Activated naive CD8-positive, alpha-beta T cell treated with anti-CD3 and anti-CD28 coated beads, Interleukin-2, amount 10 ng/mL, durations not matched to agents 7 days and 5 days (primary cell): ENCODE measurements at places on chromosomes 3 and 15.
A peak's percentile ranks its signal among the peaks of the same experiment; 100 is the strongest.

DNA sequence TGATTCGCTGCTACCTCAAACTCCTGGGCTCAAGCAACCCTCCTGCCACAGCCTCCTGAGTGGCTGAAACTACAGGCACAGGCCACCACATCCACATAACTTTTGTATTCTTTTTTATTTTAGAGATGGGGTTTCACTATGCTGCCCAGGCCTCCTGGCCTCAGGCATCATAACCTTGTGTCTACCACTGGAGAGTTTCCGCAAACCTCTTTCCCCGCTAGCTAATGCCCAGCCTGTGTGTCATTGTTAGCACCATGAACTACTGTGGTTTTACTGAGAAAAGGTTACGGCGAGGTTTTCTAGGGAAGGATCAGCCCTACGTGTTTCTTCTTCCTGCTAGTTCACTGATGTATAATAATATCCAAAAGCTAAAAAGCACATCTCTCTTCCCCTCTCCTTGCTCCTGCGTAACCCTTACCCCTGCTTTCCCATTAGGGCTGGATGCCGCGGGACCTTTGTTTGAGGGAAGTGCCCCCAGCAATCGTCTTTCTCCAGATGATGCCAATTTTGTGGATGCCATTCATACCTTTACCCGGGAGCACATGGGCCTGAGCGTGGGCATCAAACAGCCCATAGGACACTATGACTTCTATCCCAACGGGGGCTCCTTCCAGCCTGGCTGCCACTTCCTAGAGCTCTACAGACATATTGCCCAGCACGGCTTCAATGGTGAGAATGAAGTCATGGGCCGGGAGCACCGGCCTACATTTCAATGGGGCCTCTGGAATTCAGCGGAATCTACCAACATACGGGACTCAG lies 113.7 kb downstream of the LIPC start:
- DNase-seq, result peak; percentile 60

GRCh38 chr15:59562448-59563186 lies 49.0 kb upstream of the GCNT3 start:
- no peak for DNase-seq

DNA sequence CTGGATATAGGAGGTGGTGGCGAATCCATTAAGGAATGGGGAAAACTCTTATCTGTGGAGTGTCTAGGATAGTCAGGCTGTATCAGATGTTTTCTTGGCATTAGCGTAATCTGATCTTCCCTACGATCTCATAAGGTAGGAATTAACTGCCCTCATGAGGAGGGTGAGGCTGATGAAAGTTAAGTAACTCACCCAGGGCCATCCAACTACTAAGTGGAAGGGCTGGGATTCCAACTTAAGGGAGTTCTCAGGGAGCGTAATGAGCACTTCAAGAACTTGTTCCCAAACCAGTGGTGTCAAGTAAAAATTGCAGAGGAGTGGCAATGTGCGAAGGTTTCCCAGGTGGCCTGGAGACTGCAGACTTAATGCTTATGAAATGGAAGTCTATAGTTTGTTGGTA lies 55.9 kb upstream of the OSBPL11 start:
- DNase-seq, result no peak

DNA sequence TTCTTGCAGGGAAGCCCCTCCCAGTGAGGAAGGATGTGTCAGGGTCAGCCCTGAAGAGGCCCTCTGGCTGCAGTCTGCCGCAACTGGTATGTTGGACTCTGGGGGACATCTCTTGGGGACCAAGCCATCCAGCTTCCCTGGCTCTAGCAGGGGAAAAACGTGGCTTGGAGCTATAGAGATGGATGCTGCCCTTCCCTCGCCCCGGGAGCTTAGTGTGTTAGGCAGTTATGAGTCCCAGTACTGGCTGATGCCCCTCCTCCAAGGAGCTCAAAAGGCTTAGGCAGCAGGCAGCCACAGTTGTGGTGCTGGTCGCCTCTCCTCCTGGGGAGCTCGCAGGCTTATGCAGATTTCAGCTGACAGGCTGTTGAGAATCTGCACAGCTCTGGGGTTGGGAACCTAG lies 353.1 kb upstream of the GBE1 start:
- no peak for DNase-seq

DNA sequence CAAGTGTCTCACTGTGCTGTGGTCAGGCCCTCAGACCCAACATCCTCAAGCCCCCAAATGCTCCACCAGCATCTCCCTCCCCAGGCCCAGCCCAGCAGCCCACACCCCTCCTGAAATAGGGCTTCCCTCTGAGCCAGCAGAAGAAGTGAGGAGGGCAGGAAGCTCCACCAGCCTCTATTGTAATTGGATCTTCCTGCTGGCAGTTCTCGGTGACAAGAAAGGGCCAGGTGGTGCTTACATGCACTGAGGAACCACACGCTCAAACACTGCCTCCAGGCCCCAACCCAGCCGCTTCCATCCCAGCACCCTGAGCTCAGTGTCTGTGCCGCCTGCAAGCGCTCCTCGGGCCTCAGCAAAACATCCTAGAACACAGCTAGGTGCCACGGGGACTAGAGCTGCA lies 96.7 kb downstream of the ATP10A start:
- DNase-seq, result no peak

GRCh38 chr3:143263852-143264513 lies 144.4 kb downstream of the CHST2 start:
- no peak for DNase-seq

- DNase-seq, result no peak
These were observed 8.3 kb downstream of the TADA3 start for GRCh38 chr3:9783954-9784353.

DNA sequence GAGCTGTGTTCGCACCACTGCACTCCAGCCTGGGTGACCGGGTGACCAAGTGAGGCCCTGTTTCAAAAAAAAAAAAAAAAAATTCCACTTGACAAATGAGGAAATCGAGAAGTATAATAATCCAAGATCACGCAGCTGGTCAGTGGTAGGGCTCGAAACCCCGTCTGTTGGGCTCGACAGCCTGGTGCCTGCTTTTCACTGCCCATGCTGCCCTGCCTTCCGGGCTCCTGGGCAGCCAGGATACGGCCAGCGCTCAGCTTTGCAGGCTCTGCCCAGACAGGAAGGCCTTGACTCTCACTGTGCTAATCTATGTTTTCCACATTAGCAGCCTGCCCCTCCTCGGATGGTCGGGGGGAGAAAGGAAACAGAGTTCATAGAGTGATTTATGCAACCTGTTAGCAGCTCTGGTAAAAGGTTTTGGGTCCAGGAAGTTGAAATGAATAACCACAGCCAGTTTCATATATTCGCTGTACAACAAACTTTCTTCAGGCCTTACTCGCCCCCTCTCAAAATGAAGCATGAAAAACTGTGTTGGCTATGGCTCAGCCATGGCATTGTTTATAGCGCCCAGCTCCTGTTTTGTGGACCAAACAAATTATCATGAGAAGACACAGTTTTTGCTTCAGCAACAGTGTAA lies 108.8 kb downstream of the XXYLT1 start:
- peak; percentile 48 for DNase-seq

GRCh38 chr3:110752307-110752706 lies 319.3 kb upstream of the NECTIN3 start:
- no peak for DNase-seq

GRCh38 chr3:190514413-190515153 lies 698 bp downstream of the IL1RAP start:
- DNase-seq, result peak; percentile 44

DNA sequence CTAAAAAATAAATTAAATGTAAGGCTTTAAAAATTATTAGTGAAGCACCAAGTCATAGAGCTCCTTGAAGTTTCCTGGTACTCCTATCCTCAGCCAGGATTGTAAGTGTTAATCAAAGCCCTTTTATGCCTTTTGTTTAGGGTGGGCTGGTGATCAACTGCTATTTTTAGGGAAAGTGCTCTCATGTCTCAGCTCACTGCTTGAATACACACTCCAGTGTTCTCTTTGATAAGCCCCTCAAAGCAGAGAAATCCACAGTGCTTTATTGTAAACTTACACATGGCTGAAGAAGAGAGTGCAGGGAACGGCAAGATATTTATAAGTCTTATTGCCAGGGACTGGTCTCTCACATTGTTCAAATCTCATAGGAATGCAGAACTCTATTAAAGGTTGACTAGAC lies 156.4 kb upstream of the AZI2 start:
- DNase-seq, result no peak

- no peak for DNase-seq
These were observed 129.8 kb downstream of the PPM1L start for GRCh38 chr3:160885791-160886286.

DNA sequence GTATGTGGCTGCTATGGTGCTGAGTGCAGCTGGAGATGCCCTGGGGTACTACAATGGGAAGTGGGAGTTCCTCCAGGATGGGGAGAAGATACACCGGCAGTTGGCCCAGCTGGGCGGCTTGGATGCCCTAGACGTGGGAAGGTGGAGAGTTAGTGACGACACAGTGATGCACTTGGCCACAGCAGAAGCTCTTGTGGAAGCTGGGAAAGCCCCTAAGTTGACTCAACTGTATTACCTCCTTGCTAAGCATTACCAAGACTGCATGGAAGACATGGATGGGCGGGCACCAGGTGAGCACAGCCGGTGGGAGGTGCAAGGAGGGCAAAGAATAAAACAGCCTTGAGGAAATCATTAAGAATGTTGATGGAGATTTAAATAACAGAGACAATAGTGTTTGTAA lies 2.9 kb downstream of the ADPRH start:
- DNase-seq, result no peak

GRCh38 chr3:54347060-54347459 lies 224.7 kb downstream of the CACNA2D3 start:
- no peak for DNase-seq

DNA sequence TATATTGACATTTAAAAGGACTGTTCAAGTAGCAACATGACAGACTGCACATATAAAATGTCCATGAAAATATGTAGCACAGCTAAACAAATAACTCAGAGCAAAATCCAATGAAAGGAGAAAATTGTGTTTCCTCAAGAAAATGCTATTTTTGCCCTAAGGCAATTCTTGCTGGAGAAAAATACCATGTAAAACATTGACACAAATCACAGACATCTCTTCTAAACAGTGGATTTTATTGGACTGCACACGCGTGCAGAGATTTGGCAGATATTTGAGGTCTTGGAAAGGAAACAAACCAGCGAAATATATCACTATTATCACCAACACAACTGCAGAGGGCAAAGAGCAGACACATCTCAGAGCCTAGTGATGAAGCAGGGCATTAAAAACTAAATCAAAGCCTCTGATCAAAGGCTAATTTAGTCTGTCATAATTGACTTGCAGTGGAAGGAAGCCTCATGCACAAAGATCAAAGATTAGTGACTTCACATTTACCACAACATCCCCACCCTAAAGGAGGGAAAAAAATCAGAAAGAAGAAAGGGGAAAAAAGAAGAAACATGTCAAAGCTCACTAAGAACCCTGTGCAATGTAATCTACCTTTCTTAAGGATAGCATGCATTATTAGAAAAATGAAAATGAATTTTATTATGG lies 52.4 kb downstream of the CHL1 start:
- DNase-seq, result no peak

GRCh38 chr15:47743385-47743784 lies 26.1 kb downstream of the SEMA6D start:
- DNase-seq, result no peak

GRCh38 chr3:184366619-184367289 lies 5.2 kb downstream of the POLR2H start:
- no peak for DNase-seq

DNA sequence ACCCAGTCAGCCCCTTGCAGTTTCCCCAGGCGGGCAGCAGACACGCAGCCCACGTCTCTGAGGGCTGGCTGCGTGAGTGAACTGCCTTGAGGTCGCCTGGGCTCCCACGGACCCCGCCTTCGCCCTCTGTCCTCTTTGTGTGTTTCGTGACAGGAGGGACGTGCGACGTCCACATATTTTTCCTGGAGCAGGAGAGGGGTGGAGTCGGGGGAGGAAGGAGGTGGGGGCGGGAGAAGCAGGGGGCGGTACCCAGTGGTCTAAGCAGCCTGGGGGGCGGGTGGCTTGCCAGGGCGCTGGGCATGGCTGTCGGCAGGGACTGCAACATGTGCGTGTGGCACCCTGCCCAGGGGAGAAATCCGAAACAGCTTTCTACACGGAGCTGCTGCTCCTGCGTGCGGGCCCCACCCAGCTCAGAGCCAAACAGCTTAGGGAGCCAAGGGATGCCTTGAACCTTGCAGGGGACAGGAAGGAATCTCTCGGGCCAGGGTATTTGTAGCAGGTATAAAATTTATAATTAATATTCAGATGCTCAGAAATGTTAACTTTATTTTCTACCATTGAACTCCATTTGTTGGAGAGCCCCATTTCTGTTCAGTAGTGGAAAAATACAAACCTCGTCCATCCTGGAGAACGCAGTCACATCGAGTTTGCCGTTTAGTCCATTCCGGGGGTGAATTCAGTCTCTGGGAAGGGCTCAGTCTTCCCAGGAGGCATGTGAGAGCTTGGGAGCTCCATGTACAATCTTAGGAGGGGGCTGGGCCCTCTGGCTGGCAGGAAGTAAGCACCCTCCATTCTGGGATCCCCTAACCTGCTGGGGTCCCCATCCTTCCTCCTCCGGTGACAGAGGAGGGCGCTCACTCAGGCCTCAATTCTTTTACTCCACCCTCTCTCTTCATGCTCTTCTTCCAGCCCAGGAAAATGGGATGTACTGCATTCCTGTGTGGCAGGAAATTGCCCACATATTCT lies 79.1 kb upstream of the MEF2A start:
- DNase-seq, result no peak

DNA sequence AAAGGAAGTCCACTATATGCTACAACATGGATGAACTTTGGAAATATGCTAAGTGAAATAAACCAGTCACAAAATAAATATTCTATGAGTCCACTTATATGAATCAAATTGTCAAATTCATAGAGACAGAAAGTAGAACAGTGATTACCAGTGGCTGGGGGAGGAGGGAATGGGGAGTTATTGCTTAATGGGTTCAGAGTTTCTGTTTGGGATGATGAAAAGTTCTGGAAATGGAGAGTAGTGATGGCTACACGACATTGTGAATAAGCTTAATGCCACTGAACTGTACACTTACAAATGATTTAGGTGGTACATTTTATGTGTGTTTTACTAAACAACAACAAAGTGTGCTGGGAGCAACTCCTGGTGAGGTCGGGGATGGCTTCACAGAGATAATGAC lies 38.1 kb downstream of the HOMER2 start:
- no peak for DNase-seq

GRCh38 chr3:135916310-135916709 lies 49.2 kb upstream of the PPP2R3A start:
- DNase-seq, result no peak

DNA sequence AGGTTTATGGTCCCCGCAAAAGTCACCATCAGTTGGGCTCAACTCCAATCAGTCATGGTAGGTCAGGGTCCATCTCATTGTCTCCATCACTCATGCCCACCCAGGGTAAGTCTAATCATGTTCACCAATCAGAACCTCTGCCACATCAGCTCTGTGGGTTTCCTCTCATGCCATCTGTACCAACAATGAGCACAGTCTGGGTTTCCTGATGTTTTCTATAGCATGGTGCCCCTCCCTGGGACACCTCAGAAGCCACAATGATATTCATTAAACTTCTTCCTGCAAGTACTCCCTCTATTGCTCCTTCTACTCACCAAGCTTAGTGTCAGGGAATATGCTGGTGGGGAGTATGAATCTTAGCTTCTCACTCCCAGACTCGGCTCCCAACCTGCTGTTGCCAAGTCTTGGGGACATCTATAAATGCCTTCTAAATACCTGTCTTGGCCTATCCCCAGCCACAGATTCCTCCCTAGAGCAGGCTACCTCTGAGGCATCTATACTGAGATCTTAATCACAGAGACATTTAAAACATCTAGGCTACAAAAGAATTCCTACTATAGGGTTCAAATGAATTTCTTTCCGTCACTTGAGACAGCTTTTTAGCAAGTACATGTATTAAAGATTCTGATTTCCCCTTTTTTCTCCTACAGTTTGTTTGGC lies 5.0 kb upstream of the CCR2 start:
- no peak for DNase-seq

GRCh38 chr3:150146991-150147761 lies 176.5 kb upstream of the PFN2 start:
- DNase-seq, result no peak
